Omental fat pad (tissue), 4 donors: ENCODE measurements at places on chromosomes 7 and 10. TPM values are rescaled to one million over a fixed set of nuclear protein-coding genes. Genes with fewer than 3 reads are reported as not detected.

- no peak for DNase-seq
These were observed 95.7 kb downstream of the PFKFB3 start for GRCh38 chr10:6298428-6298827.

Gene MYPN
- not detected for total RNA-seq

DNA sequence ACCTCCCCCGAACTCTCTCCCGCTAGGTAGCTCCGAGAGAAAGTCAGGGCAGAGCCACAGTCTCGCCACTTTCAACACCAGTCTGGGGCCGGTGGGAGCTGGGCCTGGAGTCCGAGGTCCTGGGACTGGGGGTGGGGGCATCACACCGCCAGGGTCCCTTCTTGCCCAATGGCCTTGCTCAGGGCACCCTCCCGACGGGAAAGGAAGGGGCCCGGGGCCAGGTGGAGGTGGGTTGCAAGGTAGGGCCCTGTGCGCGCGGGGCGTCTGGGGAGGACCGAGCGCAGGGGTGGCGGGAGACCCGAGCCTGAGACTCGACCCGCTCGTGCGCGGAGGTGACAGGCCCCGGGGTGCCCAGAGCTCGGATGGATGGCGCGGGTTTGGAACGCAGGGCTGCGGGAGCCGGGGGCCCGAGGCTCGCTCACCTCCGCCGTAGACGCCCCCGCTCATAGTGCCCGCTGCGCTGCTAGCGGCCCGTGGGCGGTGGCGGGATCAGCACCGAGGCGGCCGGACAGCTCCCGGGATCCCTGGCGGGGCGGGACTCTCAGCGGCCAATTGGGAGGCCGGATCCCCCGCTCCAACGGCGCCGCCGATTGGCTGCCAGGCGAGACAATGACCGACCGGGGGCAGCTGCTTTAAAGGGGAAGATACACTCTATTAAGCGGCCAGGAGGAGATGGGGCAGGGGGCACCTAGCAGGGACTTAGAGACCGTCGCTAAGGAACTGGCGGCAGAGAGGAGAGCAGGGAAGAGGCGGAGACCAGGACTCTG is at the start of gene ACTL6B:
Gene ACTL6B, minus strand, starts transcription at position 541 of the 767 bp plus-strand sequence. Its CDS starts 94 bp downstream, at position 447.
- DNase-seq: no peak

Gene WNT2
- total RNA-seq: 0.65 TPM

- DNase-seq: no peak
These were observed 35.2 kb upstream of the NANOS1 start for GRCh38 chr10:118994321-118994720.

- no peak for DNase-seq
These were observed 63.5 kb downstream of the SH3PXD2A start for GRCh38 chr10:103791858-103792257.

DNA sequence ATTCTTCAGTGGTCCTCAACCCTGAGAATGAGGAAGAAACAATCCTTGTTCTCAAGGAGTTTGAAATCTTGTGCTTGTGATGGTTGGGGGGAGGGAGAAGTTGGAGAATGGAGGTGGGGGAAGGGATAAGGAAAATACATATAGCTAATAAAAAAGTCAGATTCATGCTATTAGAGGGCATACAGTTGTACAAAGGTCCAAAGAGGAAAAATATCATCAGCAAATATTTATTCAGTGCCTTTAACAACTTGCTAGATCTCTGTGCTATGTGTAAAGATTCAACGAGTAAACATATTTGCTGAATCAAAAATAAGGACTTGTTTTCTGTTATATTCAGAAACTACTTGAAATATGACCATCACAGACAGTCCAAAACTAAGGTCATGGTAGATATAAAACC is 114.4 kb downstream of the HIBADH start:
- DNase-seq: no peak

DNA sequence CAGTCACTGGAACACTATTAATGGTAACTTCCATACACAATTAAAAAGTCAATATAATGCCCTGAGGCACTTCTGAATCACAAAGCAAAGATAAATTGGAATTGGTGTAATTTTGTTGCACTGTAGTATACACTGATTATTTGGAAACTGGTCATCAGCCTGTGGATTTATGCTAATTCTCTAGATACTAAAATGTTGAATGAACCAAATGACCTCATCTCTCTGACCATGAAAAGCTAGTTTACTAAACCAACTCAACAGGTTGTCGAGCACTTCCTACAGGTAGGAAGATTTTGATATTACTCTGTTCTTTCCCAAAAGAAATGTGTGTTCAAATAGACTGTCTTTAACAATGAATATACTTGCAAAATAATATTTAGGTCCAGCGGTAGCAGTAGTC is 5.3 kb downstream of the NRP1 start:
- no peak for DNase-seq

Gene RTKN2
- total RNA-seq: 0.09 TPM

GRCh38 chr7:70285187-70285586 is 686.9 kb downstream of the AUTS2 start:
- no peak for DNase-seq

Gene ZC3HAV1L
- 23.3 TPM for total RNA-seq

Gene ETV1
- total RNA-seq: 1.3 TPM

- DNase-seq: no peak
These were observed 123.0 kb upstream of the WNT16 start for GRCh38 chr7:121205777-121206176.

Gene MOGAT3
- total RNA-seq: not detected

DNA sequence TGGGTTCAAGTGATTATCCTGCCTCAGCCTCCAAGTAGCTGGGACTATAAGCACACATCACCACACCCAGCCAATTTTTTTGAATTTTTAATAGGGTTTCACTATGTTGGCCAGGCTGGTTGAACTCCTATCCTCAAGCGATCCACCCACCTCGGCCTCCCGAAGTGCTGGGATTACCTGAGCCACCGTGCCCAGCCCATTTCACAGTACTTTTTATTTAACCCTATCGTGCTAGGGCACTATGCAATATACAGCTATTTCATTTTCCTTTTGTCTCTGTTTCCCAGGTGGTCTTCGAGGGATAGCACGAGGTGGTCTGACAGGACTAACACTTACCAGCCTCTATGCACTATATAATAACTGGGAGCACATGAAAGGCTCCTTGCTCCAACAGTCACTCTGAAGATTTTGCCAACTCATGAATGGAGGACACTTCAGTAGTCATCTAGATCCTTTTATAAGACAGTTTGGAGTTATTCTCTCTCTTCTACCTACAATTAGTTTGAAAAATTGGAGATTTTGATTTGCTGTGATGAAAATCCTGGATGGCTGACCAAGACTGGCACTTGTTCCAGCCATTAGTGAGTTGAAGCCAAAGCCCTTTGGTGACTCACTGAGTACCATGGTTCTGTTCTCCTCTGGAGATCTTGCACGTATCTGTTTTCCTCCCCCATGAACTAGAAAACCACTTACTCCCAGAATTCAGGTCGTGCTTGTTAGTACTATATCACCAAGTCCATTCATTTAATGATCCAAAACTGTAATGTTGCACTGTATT is 27.3 kb downstream of the NCOA4 start:
- DNase-seq: no peak

DNA sequence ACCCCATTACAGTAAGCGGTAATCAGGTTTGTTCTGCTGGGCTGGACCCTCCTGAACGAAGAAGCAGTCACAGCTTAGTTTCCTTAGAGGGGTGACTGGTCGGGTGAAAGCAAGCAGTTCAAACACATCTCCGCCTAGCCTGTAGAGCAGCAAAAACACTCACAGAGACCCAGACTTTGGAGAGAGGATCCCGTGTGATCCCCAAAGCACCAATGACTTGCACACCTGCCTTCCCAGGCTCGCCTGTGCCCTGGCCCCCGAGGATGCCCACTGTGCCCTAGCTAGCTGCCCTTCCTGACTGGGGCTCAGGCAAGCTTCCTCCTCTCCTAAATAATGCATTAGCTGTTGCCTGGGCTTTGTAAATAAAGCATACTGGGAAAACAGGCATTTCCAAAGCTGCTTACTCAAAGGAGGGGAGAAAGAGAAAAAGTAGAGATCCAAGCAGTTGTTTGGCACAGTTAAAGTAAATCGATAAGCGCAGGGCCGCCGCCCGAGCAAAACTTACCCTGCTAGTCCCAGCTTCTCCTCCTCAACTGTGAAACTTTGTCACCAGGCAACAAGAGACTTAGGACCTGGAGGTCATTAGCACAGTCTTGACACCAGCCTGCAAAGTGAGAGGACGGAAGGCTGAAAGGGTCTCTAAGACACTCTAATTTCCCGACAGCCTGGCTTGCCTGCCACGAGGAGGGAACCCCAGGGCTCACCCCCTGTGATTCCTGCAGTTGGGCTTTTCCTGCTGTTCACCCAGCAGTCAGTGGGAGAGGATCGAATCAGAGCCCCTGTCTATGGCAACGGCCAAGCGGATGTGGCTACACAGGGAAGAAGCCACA is 4.8 kb downstream of the LRRC18 start:
- no peak for DNase-seq

DNA sequence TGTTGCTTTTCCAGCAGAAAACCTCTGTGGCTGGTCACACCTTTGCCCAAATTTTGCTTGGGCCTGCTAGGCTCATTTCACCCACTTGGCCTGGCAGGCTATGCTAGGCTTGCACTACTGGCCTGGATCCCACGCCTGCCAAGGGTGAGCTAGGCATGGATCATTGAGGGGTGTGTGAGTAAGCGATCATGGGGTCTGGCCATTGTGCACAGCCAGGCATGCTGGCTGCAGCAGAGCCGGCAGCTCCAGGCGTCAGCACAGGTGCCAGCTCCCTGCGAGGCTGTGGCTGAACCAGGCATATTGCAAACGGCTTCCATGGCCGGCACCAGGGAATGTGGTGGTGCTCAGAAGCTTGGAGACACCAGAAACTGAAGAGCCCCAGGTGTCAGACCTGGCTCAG is 19.2 kb downstream of the CFAP70 start:
- no peak for DNase-seq

DNA sequence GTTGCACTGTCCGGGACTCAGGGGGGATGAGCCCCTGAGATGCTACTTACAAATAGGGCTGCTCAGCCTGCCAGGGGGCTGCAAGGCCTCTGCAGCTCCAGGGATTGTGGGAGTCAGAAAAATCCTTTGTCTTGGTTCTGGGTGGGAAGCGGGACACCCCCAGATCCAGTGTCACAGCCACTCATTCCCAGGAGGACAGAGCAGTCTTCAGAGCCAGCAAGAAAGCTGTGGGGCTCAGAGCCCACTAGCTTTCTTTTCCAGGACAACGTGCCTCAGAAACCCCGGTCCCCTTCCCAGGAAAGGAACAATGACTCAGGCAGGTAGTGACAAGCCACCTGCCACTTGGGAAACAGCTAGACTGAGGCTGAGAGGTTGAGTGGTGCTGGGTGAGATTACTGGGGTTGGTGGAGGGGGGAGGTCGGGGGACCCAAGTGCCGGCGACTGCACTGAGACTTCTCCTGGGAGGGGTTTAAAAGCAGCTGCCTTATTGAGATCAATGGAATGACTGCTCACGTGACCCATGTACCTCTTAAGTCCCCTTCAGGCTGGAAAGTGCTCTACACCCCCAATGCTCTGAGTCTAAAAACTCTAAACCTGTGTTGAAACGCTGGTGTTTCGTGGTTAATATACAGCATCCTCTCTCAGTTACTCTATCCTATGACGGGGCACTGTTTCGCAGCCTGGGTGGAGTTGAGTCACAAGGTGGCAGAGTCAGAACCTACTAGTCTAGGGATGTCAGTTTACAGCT is 123.6 kb downstream of the UBE2H start:
- DNase-seq: no peak

DNA sequence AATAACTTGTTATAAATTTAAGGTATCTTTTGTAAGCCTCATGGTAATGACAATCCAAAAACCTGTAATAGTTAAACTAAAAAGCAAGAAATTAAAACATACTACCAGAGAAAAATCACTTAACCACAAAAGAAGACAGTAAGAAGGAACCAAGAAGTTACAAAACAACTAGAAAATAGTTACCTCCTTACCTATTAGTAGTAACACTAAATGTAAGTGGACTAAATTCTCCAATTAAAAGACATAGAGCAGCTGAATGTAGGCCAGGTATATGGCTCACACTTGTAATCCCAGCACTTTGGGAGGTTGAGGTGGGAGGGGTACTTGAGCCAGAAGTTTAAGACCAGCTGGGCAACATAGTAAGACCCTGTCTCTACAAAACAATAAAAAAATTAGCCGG is 84.0 kb downstream of the SNX13 start:
- DNase-seq: no peak

- peak; percentile 65 for DNase-seq
These were observed 262.8 kb upstream of the AOAH start for GRCh38 chr7:36986948-36987724.

GRCh38 chr7:55187701-55188491 is 169.1 kb downstream of the EGFR start:
- no peak for DNase-seq

DNA sequence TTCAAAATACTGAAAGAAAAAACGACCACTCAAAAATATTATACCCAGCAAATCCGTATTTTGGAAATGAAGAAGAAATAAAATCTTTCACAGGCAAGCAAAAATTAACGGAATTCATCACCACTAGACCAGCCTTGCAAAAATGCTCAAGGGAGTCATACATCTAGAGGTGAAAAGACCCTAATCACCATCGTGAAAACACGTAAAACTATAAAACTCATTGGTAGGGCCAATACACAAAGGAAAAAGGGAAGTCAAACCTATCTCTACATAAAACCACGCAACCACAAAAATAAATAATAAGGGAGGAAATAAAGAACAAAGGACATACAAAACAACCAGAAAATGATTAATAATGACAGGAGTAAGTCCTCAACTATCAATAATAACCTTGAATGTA is 6.6 kb upstream of the AKR1B1 start:
- DNase-seq: no peak

- no peak for DNase-seq
These were observed 16.1 kb upstream of the NDST2 start for GRCh38 chr10:73827346-73828089.

Gene DNAJC1
- 69.5 TPM for total RNA-seq

DNA sequence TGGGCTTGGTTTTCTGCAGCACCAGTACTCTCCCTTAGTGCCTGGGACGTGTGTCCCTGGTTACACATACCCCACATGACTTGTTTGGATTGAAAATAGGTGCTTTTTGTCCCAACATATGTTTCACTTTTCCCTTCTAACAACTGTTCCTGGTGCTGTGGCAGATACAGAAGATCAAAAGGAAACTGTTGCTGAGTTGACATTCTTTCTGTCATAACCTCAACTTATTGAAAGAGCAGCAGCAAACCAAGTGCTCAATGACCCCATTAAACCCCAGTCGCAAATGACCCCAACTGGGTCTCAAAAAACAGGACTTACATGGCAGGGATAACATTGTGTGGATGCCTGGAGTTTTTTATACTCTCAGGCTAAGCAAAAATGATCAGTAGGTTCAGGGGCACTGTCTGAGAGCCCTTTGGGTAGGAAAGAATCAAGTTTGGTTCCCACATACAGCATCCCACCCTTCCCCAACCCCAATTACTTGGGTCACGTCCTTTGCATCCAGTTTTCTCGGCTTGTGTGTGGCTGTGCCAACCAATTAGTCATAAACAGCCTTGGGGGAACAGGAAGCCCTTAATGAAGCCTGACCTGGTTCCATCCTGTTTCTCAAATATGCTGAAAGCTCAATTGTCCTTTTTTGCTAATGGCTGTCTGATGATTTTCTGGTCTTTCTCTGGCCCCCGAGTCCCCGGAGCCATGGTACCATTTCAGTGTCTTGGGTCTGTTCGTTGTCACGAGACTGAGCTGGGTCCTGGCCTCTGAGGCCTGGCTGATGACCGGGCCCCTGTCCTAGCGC is 4.9 kb downstream of the HKDC1 start:
- no peak for DNase-seq
